ENCODE measurements at places on chromosomes 5 and 9. TPM values are rescaled to one million over a fixed set of nuclear protein-coding genes. Genes with fewer than 3 reads are reported as not detected.

DNA sequence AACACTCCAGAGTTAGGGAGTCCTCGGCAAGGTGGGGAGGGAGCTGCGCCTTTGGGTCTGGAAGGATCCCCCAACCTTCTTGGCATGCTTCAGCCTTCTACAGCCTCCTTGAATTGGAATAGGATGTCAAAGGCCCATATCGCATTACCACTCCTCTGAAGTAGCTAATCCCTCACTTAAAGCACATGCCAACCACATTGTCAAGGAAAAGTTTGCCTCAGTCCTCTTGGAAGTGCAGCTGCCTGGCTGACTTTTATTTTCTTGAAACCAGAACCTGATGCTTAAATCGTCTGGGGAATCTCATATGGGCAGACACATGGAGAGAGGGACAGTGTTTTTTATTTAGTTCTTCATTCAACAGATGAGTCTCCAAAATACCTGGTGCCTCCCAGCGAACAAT is 14.5 kb downstream of the CXCL14 start:
- no peaks in the 10 kb centered on the region for H3K4me1 ChIP-seq
- no peak for DNase-seq
- no peaks in the 10 kb centered on the region for H3K36me3 ChIP-seq
- H3K27ac ChIP-seq = no peak overlapping the region
- no peak overlapping the region for H3K4me3 ChIP-seq

- no peak overlapping the region for H3K27ac ChIP-seq
- H3K36me3 ChIP-seq = peaks cover 4% of the 10 kb centered on the region
- H3K27me3 ChIP-seq = no peaks in the 10 kb centered on the region
- peaks cover 3% of the 10 kb centered on the region for H3K4me1 ChIP-seq
Measured at GRCh38 chr5:179974946-179975712, 67.4 kb upstream of the TBC1D9B start.

DNA sequence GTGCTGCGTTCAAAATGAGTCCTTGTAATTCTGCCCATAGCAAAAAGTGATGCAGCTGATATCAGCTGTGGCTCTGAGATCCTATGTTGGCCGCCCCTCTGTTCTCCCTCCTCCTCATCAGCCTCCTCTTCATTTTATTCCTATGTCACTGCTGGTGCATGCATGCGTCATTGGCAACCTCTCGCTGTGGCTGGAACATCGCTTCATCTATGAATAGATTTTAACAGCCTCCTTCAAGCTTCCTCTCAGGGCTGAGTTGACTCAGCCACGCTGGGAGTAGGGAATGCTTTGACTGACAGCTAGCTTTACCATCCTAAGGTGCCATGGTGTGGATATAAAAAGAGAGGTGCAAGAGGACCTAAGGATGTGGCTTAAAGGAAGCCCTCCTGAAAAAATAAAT is 303.5 kb downstream of the PLK2 start:
- no peak overlapping the region for H3K27ac ChIP-seq
- H3K36me3 ChIP-seq = no peaks in the 10 kb centered on the region
- no peaks in the 10 kb centered on the region for H3K4me1 ChIP-seq
- no peak for DNase-seq
- no peaks in the 10 kb centered on the region for H3K27me3 ChIP-seq
- no peak overlapping the region for H3K4me3 ChIP-seq

DNA sequence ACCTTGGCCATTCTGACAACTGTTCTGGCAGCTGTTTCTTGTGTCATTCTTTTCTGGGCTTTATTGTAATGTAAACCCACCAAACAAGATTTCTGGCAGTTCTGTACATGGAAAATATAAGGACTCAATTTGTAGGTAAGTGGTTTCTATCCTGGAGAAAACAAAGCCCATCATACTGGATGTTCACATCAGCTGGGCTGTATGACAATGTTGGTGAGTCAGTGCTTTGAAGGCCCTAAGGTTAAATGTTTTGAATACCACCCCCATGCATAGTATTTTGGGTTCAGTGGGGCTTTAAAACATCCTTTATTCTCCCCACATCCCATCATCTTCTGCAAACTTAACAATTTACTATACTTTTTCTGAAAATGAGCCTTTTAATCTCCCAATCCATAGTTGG is 52.5 kb downstream of the SH3GL2 start:
- no peak for DNase-seq
- H3K27ac ChIP-seq = no peak overlapping the region
- H3K27me3 ChIP-seq = no peaks in the 10 kb centered on the region
- H3K4me1 ChIP-seq = no peaks in the 10 kb centered on the region
- no peaks in the 10 kb centered on the region for H3K36me3 ChIP-seq

- DNase-seq = no peak
- H3K4me3 ChIP-seq = no peak overlapping the region
- H3K4me1 ChIP-seq = peaks cover 8% of the 10 kb centered on the region
- H3K36me3 ChIP-seq = no peaks in the 10 kb centered on the region
Measured at GRCh38 chr5:167057665-167058064, 1233.8 kb upstream of the WWC1 start.

DNA sequence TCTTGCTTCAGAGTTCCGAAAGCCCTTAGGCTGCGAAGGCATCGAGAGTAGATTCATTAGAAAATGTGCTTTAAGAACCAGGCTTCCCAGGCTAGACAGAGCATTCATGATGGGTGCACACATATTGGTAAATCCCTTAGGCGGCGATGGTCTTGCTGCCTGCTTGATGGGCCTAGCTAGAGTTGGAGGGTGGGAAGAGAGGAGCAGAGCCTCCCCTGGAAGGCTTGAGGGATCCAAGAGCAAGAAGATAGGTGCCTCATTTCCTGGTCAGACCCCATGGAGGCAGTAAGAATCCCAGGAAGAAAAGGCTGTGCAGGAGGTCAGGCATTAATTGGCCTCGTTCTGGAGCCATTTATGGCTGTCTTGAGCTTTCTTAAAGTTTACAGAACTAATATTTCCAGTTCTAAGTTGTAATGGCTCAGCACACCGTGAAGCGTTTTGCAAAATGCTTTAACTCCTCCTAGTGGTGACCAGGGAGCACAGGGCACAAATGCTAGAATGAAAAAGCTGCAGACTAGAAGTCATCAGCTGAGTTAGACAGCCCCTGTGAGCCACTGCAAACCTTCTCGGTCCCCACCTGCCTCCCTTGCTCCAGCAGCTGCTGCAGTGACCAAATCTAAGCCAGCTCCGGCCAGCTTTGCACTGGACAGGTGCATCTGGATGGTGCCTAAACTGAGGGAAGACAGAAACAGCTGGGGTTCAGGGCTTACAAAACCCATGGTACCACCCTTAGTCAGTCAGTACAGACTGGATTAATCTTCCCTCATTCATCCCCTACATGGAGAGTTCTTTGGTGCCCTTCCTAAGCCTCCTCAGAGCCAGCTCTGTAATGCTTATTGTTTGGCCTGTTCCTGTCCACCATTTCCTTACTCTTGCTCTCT is 14.7 kb downstream of the SLC45A2 start:
- H3K4me1 ChIP-seq = no peaks in the 10 kb centered on the region
- no peak for DNase-seq
- no peaks in the 10 kb centered on the region for H3K36me3 ChIP-seq
- no peaks in the 10 kb centered on the region for H3K27me3 ChIP-seq
- no peak overlapping the region for H3K4me3 ChIP-seq

- no peaks in the 10 kb centered on the region for H3K36me3 ChIP-seq
- H3K4me3 ChIP-seq = no peak overlapping the region
- DNase-seq = peak; percentile 62
- peaks cover 48% of the 10 kb centered on the region for H3K4me1 ChIP-seq
- H3K27ac ChIP-seq = peak overlapping the region; percentile 76
Measured at GRCh38 chr5:172860520-172861443, 26.7 kb downstream of the ERGIC1 start.

DNA sequence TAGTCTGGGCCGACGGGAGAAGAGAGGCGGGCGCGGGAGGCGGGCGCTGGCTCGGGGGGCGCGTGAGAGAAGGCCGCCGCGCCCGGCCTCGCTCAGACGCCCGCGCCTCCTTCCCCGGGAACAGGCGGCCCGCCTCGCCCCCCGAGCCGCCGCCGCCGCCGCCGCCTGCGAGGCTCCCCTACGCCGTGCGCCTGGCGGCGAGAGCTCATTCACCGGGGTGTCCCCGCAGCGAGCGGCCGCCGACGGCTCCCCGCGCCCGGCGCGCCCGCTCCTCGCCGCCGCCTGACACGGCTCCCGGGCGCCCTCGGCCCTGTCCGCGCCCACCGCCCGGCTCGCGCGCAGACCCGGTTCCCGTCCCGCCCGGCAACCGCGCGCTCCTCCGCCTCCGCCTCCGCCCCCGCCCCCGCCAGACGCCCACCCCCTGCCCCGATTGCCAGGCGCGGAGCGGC is at the start of gene GNAQ:
TSS of gene GNAQ (minus strand) at position 368 of the 449 bp plus-strand sequence. CDS start 576 bp downstream, outside the sequence.
- H3K36me3 ChIP-seq = no peaks in the 10 kb centered on the region
- peak; percentile 18 for DNase-seq
- peak within 1 kb of the TSS; percentile 92 for H3K4me3 ChIP-seq
- peak within 1 kb of the TSS; percentile 97 for H3K27ac ChIP-seq

DNA sequence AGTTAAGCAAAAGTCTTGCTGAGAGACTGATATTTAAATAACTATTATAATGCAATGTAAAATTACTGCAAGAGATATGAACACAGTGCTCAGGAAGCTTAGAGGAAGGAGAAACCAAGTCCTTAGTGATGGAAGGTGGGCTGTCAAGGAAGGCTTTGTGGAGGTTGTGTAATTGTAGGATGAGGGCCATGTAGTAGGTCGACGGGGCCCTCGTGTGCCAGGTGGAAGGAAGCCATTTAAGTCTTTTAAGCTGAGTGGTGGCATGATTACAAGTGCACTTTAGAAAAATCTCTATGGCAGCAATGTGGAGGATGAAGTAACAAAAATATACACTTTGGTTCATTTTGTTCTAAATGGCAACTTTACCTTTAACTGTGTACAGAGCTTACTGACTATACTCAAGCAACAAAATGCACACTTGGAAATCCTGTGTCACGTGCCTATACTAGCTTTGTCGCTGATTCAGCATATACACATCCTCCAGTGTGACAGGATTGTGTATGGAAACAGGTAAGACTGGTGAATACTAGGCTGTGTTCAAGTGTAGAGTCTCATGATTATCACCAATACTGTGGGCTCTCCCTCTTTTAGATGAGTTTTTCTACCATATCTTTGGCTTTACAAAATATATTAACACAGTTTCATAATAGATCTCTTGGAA is 78.6 kb downstream of the TMC1 start:
- no peak overlapping the region for H3K27ac ChIP-seq
- H3K27me3 ChIP-seq = no peaks in the 10 kb centered on the region
- H3K36me3 ChIP-seq = no peaks in the 10 kb centered on the region
- no peak overlapping the region for H3K4me3 ChIP-seq

DNA sequence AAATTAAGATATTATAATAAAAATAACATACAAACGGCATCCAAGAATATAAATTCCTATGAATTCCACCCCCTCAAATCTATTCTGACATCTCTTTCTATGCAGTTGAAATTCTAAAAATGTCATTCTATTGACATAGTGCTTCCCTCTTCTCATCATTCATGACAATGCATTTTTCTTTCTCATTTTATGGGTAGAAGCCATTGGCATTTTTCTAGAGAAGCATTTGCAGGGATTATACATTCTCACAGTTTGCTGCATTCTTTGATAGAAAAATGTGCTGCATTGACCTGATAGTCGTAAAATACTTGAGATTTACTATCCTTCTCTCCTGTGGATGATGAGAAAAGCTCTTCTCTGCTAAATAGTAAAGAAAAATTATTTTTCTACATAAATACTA is 760.9 kb upstream of the ACO1 start:
- DNase-seq = no peak
- no peak overlapping the region for H3K27ac ChIP-seq
- no peaks in the 10 kb centered on the region for H3K27me3 ChIP-seq
- H3K4me3 ChIP-seq = no peak overlapping the region
- no peaks in the 10 kb centered on the region for H3K4me1 ChIP-seq
- H3K36me3 ChIP-seq = no peaks in the 10 kb centered on the region

IL4 gene
- total RNA-seq = not detected

INSL6 gene
- total RNA-seq = not detected
